ENCODE measurements at places on chromosomes 12 and 14.

DNA sequence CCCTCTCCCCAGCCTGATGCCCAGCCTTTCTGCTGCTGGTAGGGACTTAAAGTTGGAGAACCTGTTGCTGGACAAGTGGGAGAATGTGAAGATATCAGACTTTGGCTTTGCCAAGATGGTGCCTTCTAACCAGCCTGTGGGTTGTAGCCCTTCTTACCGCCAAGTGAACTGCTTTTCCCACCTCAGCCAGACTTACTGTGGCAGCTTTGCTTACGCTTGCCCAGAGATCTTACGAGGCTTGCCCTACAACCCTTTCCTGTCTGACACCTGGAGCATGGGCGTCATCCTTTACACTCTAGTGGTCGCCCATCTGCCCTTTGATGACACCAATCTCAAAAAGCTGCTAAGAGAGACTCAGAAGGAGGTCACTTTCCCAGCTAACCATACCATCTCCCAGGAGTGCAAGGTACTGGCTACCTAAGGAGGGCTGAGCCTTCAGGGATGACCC, 1.6 kb downstream of the TSSK4 start:
- no peak for DNase-seq

- no peak for DNase-seq
These were observed 774 bp upstream of the WDR20 start for GRCh38 chr14:102138961-102139285.

- no peak for DNase-seq
These were observed 66.4 kb upstream of the STK38L start for GRCh38 chr12:27177706-27178105.

DNA sequence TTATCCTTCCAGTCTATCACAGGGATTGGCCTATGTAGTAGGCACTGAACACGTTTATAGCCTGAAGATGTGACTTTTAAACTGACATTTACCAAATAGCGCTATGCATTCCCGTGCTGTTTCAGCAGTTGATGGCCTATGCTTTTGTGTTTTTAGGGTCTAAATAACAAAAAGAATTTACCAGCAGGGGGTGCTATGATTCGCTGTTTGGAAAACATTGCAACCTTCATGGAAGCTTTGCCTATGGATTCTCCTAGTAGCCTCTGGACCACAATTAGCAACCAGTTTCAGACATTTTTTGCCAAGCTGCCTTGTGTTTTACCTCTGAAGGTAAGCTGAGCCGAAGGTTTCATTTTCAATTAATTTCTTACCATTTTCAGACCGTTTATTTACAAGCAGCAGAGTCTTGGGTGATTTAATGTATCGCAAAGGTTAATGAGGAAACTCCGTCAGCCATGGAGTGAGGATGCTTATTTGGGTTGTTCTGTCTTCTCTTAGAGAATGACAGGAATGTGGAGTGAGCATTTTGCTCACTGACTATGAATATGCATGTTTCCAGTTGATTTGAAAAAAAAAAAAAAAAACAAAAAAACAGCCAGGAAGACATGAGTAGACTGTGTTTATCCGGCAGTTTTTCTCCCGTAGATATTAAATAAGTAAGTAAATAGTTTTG, 133.1 kb downstream of the PRIMA1 start:
- peak; percentile 21 for DNase-seq

DNA sequence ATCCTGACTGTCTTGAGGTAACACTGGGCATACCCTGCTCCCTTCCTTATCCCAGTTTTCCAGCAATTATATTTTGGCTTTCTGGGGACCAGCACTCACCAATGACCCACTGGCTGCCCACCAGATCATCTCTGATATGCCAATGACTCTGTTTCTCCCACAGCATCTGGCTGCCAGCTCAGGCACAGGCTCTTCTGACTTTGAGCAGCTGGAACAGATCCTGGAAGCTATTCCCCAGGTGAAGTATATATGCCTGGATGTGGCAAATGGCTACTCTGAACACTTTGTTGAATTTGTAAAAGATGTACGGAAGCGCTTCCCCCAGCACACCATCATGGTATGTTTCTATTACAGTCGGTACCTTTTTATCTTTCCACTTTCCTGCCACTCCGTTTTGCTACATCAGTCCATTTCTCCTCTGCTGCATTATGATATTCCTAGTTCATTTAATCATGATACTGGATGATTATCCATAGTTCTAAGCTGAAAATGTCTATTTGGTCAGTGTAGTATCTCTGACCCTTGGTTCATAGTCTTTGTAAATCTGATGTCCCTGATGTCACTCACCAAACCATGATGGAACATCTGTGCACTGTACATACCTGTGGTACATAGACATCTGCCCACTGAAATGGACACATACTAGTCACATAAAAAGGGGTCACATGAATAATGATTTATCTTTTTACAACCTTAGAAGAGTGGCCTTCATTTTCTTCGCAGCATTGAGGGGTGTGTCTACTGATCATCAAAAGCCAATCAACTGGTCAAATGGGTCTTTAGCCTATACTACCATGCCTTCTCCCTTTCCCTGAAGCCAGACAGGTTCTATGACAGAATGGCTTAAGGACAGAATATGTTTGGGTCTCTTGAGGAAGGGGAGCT, 3.3 kb downstream of the GMPR2 start:
- DNase-seq, result no peak

- no peak for DNase-seq
These were observed 63.7 kb downstream of the WDR20 start for GRCh38 chr14:102203382-102203781.

DNA sequence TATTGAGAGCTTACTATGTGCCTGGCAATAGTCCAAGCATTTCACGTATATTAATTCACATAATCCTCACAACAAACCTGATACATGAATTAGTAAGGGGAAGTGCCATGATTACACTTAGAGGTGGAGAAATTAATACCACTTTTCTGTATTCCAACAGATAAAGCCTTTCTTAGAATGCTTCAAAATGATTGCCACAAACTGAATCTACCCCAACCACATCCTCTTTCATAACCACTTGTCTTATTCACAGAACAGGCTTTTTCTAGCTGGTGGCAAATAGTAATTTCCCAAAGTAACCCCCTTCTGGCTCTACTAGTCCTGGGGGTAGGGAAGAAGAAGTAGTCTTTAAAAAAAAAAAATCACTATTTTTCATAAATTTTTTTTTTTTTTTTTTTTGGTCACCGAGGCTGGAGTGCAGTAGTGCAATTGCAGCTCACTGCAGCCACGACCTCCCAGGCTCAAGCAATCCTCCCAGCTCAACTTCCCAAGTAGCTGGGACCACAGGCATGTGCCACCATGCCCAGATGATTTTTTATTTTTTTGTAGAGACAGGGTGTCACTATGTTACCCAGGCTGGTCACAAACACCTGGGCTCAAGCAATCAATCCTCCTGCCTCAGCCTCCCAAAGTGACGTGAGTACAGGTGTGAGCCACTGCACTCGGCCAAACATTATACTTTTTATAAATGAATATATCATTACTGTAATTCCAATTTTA, 59.0 kb upstream of the ARID2 start:
- DNase-seq, result no peak

DNA sequence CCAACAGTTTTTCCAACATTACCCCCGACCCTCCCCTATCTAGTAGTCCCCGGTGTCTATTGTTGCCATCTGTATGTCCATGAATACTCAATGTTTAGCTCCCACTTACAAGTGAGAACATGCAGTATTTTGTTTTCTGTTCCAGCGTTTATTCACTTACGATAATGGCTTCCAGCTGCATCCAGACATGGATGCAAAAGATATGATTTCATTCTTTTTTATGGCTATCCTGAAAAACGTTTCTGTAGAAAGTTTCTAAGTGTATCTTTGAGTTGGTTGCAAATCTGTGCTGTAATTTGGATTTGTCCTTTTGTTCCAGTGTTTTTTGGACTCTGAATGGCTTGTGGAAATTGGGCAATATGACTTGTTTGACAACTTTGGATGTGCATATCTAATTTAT, 11.7 kb downstream of the SP1 start:
- DNase-seq, result no peak

DNA sequence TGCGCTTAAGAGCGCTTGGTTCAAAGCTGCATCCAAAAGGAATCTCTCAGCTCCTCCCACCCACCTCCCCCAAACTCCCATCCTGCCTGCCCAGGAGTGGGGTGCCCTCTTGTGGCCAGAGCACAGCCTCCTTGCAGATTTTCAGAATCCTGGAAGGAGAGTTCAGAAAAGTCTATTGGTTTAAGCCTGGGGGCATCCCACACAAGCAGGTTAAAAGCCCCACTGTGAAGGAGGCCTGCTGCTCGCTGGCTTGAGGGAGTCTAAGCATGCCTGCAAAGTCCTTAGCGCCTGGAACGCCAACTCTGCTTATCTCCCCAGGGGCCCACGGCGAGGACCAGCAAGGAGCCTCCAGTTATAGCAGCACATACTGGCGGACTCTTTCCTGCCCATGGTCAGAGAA, 297.1 kb downstream of the KSR2 start:
- no peak for DNase-seq

- DNase-seq, result no peak
These were observed 25.3 kb upstream of the CLMN start for GRCh38 chr14:95345032-95345431.

- DNase-seq, result no peak
These were observed 323.3 kb downstream of the FOXG1 start for GRCh38 chr14:29089849-29090248.

- DNase-seq, result no peak
These were observed 124.4 kb downstream of the ADCK1 start for GRCh38 chr14:77924141-77924948.

GRCh38 chr14:45060551-45060950, 23.4 kb upstream of the PRPF39 start:
- no peak for DNase-seq

DNA sequence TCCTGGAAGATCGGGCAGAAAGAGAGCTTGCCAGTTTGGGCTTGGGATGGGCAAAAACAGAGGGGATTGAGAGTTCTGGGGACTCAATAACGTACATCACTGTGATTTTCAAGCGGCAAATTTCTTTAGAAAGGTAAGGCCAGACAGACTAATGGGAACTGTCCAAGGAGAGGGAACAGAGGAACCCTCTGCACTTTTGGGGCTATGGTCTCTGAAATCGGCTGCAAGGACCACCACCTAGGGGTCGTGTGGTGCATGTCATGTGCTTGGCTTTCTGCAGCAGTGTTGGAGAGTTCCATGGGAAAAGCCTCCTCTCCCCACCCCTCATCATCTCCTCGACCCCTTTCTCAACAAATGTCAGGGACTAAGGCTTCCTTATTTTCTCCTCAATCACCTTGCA, 79.6 kb downstream of the PPM1A start:
- no peak for DNase-seq

DNA sequence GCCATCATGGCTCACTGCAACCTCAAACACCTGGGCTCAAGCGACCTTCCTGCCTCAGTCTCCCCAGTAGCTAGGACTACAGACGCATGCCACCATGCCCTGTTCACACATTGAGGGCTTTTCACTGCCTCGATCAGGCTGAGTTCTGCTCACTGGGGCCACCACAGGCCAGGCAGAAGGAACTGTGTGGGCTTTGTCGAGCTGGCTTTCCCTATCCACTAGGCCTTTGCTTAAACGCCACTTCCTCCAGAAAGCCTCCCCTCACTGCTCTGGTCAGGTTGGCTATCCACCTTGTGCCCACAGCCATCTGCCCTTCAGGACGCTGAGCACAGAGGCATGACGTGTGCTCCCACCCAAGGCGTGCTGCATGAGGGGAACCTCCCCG, 45.2 kb downstream of the MLXIP start:
- DNase-seq, result no peak

- DNase-seq, result no peak
These were observed 6.0 kb downstream of the P3H3 start for GRCh38 chr12:6834254-6834653.

GRCh38 chr12:3045494-3045893, 31.7 kb upstream of the TSPAN9 start:
- no peak for DNase-seq

- no peak for DNase-seq
These were observed 49.2 kb downstream of the GALNT4 start for GRCh38 chr12:89475203-89475990.

DNA sequence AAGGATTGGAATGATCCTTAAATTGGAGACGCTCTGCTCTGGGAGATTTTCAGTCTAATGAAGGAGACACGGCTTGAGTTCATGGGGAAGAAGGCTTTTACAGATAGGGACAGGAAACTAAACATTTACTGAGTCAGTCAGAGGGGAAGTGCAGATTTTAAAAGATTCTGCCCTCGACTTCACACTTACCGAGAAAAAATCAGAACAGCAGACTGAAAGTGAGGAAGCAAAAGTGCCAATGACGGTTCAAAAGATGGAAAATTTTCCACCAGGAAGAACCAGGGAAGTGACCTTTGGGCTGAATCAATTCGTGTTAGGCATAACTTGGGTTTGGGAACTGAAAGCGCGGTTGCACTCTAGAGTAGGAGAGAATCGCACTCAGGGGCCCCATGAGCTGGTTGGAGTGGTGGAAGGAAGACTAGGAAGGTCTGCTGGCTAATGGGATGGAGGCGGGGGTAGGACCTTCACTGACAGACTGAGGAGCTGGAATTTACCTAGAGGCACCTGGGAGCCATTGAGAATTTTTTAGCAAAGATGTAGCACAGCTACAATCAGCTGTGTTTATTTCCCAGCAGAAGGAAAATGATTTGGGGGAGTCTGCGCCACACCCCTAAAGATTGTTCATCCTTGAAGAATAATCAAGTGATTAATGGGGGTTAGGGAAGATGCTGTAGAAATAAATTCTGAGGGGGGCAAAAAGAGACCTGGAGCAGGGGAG, 1.2 kb downstream of the KCNK13 start:
- peak; percentile 64 for DNase-seq

- DNase-seq, result no peak
These were observed 15.4 kb downstream of the RIMBP2 start for GRCh38 chr12:130700492-130701401.

GRCh38 chr12:19648591-19648990, 209.3 kb downstream of the AEBP2 start:
- DNase-seq, result peak; percentile 1

GRCh38 chr14:74605531-74606223, 6.4 kb downstream of the LTBP2 start:
- DNase-seq, result no peak

DNA sequence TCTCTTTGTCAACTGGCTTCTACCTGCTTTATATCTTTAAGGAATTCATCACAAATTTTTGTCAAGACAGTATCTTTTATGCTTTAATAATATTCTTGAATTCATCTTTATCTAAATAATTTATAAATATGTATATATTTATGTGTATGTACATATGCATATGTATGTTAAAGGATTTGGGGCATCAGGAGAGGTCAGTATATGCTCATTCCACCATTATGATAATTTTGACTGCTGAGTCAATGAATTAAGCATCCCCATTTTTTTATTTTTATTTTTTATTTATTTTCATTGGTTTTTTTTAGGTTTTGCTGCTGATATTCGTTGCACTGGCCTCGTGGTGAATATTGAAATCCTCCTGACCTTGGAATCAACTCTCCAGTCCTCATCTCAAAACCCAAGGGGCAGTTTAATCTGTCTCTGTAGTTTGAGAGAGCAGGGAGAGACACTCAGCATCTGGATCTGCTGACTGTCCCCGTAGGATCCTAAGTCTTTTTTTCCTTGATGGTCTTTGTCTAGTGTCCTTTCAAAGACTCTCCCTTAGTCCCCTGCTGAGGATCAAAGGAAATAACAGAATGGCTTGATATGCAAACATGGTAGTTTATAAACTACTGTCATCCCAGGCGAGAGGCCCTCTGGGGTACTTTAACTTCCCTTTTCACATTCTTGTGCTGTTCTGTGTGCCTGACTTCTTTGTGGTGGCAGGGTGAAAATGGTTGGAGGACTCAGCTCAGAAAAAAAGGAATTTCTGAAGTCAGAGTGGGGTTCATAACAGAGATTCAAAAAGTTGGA, 218.7 kb downstream of the DIO2 start:
- DNase-seq, result no peak
